Activated CD8-positive, alpha-beta T cell treated with anti-CD3 and anti-CD28 coated beads for 36 hours (primary cell): ENCODE measurements at places on chromosomes 2 and 18. TPM values are rescaled to one million over a fixed set of nuclear protein-coding genes. Genes with fewer than 3 reads are reported as not detected.

Gene TOGARAM2
- total RNA-seq = 2.3 TPM

DNA sequence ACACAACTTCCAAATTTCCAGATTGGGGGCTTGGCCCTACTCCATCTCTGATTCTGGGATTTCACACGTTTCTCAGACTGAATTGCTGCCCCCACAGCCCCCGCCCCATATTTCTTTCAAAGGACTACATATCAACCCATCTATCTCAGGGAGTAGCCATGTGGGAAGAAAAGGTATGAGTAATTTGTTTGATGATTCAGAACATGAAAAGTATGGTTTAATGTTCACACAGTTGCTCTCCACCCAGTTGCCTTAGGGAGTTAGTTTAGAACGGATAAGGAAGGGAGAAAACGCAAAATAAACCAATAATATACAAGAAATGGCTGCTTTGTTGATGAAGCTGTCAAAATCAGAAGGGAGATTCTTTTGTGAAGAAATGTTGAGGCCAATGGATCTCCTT lies 145.1 kb downstream of the PIEZO2 start:
- DNase-seq = no peak

DNA sequence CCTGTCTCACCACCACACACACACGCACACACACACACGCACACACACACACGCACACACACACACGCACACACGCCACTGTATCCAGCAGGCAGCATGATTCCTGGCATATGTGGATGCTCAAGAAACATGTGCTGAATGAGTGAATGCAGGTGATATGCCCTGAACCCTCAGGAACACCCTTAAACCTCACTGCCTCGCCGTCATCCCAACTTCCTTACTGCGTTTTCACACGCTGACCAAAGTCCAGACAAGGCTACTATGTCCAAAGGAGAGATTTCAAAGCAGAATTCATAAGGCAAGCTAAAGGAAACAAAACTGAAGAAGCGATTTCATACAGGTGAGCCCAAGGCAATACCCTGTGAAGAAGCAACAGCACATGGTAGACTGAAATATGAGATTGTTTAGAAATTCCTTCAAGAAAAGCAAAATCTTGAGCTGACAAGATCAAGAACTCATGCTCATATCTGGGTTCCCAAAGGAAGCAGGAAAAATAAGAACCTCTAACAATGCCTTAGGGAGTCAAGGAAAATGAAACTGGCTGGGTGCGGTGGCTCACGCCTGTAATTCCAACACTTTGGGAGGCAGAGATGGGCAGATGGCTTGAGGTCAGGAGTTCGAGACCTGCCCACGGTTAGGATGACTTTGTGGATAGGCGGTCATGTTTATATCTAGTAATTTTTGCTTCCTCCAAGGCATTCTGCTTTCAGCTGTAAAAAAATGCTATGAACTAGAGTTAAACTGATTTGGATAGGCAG lies 69.1 kb downstream of the TNFRSF11A start:
- DNase-seq = no peak

GRCh38 chr2:23027396-23027795 lies 357.6 kb upstream of the KLHL29 start:
- no peak for DNase-seq

DNA sequence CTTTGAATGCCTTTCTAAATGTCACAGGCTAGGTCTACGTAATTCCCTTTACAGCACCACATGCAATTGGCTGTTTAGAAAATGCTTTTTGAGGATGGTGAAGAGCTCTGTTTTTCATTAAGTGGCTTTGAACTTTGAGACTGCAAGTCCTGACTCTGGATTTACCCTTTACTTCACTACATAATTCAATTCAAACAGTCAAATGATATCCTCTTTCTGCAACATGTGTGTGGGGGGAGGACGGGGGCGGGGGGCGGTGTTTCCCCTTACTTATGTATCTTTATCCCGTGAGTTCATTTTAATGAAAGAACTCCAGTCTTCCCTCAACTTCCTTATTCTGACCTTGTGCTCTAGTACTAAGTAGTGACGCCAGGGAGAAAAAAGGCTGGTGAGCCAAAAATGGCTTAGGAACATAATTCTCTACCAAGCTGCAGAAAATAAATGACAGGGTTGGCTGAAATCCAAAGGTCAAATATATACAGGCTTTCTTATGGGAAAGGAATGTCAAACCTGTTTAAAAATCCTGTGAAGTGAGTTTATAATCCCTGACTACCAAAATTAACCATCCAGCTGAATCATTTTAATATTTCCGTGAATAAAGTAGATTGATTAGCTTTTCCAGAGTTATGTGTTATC lies 119.6 kb downstream of the SLC8A1 start:
- no peak for DNase-seq

Gene SP140
- 78.1 TPM for total RNA-seq
